ENCODE measurements at places on chromosomes 3 and 15. TPM values are rescaled to one million over a fixed set of nuclear protein-coding genes. Genes with fewer than 3 reads are reported as not detected.

GRCh38 chr3:27349832-27350231, 19.4 kb downstream of the NEK10 start:
- H3K4me3 ChIP-seq: no peak overlapping the region
- peaks cover 2% of the 10 kb centered on the region for H3K27me3 ChIP-seq
- no peak for DNase-seq

DNA sequence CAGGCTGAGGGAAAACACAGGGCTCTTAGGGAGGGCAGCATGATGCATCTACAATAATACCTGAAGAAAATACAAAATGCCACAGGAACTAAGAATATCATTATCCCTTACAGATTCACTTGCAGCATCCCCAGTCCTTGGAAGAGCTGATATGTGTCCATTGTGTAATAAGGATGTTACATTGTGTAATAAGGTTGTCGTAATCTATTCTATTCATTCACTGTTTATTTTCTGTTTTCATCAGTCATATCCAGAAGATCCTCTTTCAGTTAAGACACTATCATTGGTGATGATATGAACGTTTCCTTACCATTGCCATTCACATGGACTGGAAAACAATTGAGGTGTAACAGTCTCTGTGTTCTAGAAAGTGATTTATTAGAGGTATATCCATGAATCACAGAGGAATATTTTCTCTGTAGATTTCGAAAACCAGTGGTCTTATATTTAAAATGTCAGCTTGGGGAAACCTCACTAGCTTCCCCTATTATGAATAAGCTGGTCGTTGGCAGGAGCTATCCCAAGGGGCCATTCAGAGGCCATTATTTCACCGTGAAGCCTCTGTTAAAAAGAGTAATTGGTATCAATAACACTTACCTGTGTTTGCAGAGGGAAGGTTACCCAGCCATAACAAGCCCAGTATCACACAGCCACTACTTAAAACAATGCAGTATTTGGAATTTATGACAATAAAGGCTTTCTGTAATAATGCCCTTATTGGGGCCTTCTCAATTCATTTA, 241.1 kb downstream of the ZNF385D start:
- peaks cover 3% of the 10 kb centered on the region for H3K27me3 ChIP-seq
- H3K27ac ChIP-seq: no peak overlapping the region
- no peaks in the 10 kb centered on the region for H3K36me3 ChIP-seq
- no peak overlapping the region for H3K4me3 ChIP-seq
- no peak for DNase-seq

DNA sequence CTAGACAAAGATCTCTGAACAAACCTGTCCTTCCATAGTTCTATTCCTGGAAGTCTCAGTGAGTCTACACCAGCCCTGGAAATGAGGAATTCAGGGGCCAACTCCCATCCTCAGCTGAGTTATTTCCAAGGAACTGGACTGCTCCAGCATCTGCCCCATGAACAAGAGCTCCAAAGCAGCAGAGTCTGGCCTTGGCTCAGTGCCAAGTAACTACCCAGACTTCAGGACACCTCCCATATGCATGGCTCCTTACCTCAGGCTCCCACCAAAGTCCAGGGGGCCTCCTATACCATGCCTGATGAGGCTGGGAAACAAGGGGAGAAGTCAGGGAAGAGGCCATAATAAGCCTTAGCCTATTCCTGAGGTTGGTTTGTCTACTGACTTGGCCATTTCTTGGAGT, 45.0 kb downstream of the FAIM start:
- no peak overlapping the region for H3K4me3 ChIP-seq
- H3K4me1 ChIP-seq: no peaks in the 10 kb centered on the region
- H3K27ac ChIP-seq: no peak overlapping the region
- H3K36me3 ChIP-seq: peaks cover 15% of the 10 kb centered on the region
- DNase-seq: no peak

DNA sequence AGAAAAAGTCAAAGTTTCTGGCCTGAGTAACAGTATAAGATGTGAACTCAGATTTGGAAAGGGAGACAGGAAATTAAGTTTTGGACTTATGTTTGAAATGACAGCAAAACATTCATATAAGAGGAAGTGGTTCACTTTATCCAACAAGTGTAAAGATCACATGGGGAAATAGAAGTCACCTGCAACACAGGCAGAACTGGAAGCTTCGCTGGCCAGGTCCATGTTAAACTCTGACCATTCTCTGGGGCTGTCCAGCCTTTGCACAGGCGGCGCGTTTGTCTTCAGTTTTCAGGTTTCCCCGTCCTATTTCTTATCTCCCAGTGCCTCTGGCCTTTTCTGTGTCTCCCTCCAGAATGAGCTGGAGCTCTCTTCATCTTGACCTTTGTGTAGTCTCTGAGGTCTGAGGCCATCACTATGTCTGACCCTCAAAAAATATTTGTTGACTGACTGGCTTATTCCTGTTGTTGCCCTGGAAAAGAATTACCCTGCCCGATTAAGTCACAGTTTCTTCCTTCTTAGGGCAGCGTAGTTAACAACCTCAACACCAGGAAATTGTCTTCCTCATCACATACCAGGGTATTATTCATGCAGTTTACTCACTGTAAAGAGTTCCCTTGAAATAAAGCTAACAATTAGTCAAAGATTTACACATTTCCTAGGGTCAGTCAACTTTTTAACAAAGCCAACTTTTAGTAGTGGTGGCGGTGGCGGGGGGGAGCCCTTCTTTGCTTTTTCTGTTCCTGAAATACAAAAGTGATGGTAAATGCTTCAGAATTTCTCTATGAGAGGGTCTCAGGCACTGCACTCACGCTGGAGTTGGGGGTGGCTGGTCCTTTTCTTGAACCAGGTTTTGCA, 959 bp upstream of the RASA2 start:
- H3K4me1 ChIP-seq: peaks cover 16% of the 10 kb centered on the region
- peak overlapping the region; percentile 81 for H3K27ac ChIP-seq
- peaks cover 4% of the 10 kb centered on the region for H3K36me3 ChIP-seq
- DNase-seq: no peak
- peak overlapping the region; percentile 87 for H3K4me3 ChIP-seq

DNA sequence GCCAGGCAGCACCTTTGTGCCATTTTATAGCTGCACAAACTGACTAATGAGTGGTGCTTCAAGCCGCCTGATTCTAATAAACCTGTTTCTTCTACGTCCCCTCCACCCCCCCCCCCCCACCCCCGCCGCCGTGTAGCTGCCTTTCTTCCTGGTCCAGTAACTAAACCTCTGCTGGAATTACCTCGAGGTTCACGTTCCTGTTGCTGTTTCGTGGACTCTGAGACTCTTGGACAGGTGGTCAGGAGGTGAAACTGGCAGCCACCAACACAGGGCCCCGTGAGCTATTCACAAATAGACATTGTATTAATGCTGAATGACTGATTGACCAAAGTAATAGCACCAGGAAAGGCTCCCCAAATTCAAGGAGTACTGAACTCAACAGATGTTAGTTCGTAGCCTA, 73.9 kb downstream of the TRIM69 start:
- no peaks in the 10 kb centered on the region for H3K36me3 ChIP-seq
- H3K27ac ChIP-seq: no peak overlapping the region
- H3K4me1 ChIP-seq: no peaks in the 10 kb centered on the region
- no peaks in the 10 kb centered on the region for H3K27me3 ChIP-seq

DNA sequence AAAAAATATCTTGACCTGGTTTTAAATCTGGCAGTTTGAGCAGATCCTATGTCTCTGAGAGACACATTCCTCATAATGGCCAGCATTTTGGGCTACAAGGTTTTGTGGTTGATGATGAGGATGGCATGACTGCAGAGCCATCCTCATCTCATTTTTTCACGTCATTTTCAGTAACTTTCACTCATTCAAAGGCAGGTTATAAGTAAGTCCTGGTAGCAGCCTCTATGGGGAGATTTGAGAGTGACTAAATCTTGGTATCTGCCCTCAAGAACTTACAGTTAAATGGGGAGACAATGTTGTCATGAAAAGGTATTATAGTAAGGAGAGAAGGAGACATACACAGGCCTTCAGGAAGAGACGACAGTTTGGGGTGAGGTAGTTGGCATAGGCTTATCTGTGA, 14.5 kb downstream of the TIGIT start:
- no peak for DNase-seq
- H3K27ac ChIP-seq: no peak overlapping the region
- H3K27me3 ChIP-seq: no peaks in the 10 kb centered on the region
- peaks cover 7% of the 10 kb centered on the region for H3K4me1 ChIP-seq
- H3K4me3 ChIP-seq: no peak overlapping the region

GRCh38 chr3:62041681-62042080, 331.7 kb downstream of the FEZF2 start:
- no peak for DNase-seq
- H3K36me3 ChIP-seq: no peaks in the 10 kb centered on the region
- H3K4me1 ChIP-seq: peaks cover 10% of the 10 kb centered on the region
- no peak overlapping the region for H3K4me3 ChIP-seq
- H3K27me3 ChIP-seq: peaks cover 4% of the 10 kb centered on the region

- no peak overlapping the region for H3K4me3 ChIP-seq
- peaks cover 6% of the 10 kb centered on the region for H3K27me3 ChIP-seq
- peaks cover 22% of the 10 kb centered on the region for H3K4me1 ChIP-seq
Observed at GRCh38 chr3:10443272-10444109, 61.9 kb downstream of the ATP2B2 start.

DNA sequence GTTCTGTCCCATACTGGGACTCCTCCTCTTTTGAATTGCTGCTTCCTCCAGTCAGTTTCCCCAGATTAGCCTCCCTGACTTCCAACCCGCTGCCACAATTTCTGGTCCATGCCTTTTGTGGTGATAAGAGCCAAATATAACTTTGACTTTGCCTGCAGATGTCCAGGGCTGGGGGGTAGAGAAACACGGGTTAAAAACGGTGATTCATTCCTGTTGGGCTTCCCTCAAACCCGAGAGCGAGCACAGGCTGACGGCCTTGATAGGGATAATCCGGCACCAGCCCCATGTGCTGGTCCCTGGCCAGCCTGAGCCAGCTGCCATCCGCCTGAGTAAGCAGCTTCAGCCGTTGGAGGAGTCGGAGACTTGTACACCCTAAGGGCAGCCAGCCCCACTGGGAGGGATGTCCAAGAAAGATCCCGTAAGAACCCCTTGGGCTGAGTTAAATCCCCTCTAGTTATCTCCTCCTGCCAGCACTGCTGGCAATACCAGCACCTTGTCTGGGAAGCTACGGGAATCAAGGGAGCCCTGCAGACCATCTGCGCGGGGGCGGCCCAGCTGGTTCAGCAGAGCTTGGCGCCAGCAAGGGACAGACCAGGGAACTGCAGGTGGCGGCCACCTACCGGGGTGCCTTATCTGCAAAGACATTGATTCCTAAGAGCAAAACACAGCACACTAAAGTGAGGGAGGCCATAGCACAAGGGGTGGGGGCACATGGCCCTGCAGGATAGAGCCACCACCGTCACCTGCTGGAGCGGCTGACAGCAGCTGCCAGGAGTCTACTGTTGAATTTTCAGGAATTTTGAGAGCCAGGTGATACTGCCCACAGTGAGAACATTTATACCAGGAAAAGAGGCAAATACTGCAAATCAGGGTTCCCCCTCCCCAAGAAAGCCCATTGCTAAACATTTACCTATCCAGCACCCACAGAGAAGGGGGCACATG, 18.1 kb downstream of the CSPG4 start:
- H3K27me3 ChIP-seq: peaks cover 16% of the 10 kb centered on the region
- peak overlapping the region; percentile 93 for H3K27ac ChIP-seq
- no peaks in the 10 kb centered on the region for H3K36me3 ChIP-seq
- peaks cover 28% of the 10 kb centered on the region for H3K4me1 ChIP-seq
- DNase-seq: peak; percentile 82
- H3K4me3 ChIP-seq: peak overlapping the region; percentile 42

DNA sequence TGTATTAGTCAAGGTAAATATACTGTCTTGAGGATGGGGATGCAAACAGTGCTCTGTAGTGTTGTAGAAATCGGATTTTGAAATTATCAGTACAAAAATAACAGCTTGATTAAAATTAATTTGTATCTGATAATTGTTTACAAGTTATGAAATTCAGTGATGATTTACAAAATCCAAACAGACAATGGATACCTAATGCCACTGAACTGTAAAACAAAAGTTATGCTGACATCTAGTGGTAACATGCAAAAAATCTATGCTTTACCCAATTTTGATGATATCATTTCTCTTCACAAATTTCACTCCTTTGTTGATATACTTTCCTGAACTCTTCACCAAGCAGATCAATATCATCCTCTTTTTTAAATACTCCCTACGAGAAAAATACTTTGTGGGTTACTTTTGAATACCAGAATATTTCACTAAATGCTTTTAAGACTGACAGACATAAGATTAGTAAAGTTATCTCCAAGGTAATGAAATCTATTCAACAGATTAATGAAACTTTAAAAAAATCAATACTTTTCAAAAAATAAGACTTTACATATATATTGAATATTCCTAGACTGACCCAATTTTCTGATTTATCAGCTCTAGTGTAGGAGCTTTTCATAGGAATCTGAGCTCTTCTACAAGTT, 36.0 kb downstream of the MNS1 start:
- DNase-seq: no peak
- no peaks in the 10 kb centered on the region for H3K4me1 ChIP-seq
- peaks cover 5% of the 10 kb centered on the region for H3K36me3 ChIP-seq
- no peak overlapping the region for H3K27ac ChIP-seq
- no peaks in the 10 kb centered on the region for H3K27me3 ChIP-seq

- H3K27ac ChIP-seq: peak overlapping the region; percentile 72
- no peak for DNase-seq
- peaks cover 41% of the 10 kb centered on the region for H3K4me1 ChIP-seq
- H3K4me3 ChIP-seq: peak overlapping the region; percentile 55
Observed at GRCh38 chr3:79005084-79005483, 762.7 kb downstream of the ROBO1 start.

DNA sequence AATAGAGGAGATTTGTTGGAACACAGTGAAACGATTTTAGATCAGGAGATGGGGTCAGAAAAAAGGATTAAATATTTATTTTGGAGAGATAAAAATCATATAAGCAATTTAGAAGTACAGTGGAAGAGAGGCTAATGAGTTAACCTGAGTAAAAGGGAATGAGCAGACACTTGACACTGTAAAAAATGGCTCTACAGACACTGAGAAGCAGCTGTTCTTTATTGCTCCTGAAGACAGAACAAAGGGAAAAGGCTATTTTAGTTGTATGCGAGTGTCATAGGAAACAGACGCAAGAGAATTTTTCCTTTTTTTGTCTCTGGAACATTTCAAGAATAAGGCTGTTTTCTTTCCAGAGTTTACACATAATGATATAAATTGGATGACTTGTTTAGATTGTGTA, 34.3 kb downstream of the ASTE1 start:
- no peaks in the 10 kb centered on the region for H3K36me3 ChIP-seq
- H3K27ac ChIP-seq: peak overlapping the region; percentile 62
- H3K27me3 ChIP-seq: peaks cover 6% of the 10 kb centered on the region
- peaks cover 11% of the 10 kb centered on the region for H3K4me1 ChIP-seq
- DNase-seq: no peak
- H3K4me3 ChIP-seq: peak overlapping the region; percentile 5

- no peak overlapping the region for H3K27ac ChIP-seq
- peaks cover 14% of the 10 kb centered on the region for H3K4me1 ChIP-seq
- no peaks in the 10 kb centered on the region for H3K36me3 ChIP-seq
- no peak overlapping the region for H3K4me3 ChIP-seq
Observed at GRCh38 chr15:76196269-76197231, 114.7 kb downstream of the ETFA start.

- no peak overlapping the region for H3K27ac ChIP-seq
- peaks cover 17% of the 10 kb centered on the region for H3K4me1 ChIP-seq
- DNase-seq: no peak
Observed at GRCh38 chr15:83198476-83198875, 9.1 kb downstream of the HDGFL3 start.

Gene SIDT1
- total RNA-seq: not detected

Gene DPPA4
- 89.5 TPM for total RNA-seq

Gene ARL14
- not detected for total RNA-seq
